ENCODE measurements at places on chromosomes 6 and 20.

GRCh38 chr6:1197309-1197708, 114.6 kb upstream of the FOXQ1 start:
- no peak for DNase-seq

DNA sequence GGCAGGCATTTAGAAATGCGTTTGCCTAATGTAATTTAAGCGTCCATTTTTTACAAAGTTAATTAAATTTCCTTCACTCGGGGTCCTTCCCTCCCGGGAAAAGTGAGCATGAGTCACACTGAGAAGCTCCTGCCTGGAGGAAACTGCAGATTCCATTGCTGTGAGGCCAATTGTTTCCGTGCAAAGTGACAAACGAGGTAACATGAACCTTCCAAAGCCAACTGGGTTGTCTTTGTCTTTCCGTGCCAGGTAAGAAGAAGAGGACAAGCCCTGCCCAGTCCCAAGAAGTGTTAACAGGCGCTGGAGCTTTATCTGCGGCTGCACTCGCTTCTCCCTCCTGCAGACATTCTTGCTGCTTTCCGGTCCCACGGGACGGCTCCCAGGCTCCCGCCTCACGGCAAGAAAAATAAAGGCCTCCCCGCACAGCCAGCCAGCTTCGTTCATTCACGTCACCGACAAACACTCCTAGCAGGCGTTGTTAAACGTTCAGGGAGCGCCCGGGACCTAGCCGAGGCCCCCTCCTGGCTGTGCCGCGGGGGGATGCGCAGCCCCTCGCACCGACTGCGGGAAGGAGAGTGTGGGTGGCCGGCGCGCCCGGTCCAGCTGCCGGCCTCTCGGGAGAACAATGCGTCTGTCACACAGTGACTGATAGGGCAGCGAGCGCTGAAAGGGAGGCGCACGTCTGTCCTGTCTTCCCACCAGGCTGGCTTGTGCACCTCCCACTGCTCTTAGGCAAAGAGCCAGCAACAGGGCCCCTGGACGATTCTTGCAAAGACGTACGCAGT, 61.5 kb upstream of the HDDC2 start:
- no peak for DNase-seq

DNA sequence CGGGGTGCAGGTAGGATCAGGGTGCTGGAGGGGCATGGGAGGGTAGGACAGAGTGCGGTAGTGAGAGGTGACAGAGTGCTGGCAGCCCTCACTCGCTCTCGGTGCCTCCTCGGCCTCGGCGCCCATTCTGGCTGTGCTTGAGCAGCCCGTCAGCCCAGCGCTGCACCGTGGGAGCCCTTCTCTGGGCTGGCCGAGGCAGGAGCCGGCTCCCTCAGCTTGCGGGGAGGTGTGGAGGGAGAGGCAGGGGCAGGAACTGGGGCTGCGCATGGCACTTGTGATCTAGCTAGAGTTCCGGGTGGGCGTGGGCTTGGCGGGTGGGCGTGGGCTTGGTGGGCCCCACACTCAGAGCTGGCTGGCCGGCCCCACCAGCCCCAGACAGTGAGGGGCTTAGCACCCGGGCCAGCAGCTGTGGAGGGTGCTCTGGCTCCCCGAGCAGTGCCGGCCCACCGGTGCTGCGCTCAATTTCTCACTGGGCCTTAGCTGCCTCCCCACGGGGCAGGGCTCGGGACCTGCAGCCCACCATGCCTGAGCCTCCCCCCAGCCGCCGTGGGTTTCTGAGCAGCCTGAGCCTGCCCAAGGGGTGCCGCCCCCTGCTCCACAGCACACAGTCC, 112.8 kb upstream of the DUSP22 start:
- no peak for DNase-seq

- no peak for DNase-seq
Observed at GRCh38 chr6:77839292-77839691, 186.5 kb downstream of the MEI4 start.

DNA sequence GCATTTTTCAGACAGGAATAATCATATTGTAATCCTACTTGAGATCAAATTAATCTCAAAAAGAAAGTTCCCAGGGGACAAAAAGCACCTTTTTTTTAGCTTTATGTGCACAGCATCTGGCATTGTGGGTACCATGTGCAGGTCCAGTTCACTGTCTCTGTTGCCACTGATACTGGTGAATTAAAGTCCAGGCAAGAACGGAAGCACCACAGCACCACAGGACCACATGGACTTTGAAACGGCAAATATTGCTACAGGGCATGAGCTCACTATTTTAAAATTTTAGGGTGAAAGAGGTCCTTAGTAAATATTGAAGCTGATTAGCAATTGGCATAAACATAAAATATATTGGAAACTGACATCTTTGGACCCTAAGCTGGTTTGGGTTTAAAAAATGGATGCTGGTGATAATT, 709.0 kb downstream of the EPM2A start:
- DNase-seq, result no peak

GRCh38 chr6:158072083-158072721, 90.5 kb downstream of the SYNJ2 start:
- DNase-seq, result peak; percentile 69

- DNase-seq, result no peak
Observed at GRCh38 chr6:74018825-74019224, 322.8 kb downstream of the CD109 start.

GRCh38 chr6:28634761-28635546, 109.3 kb downstream of the GPX5 start:
- no peak for DNase-seq

- no peak for DNase-seq
Observed at GRCh38 chr6:64984948-64985347, 722.1 kb downstream of the EYS start.

GRCh38 chr6:71460933-71461332, 172.3 kb downstream of the OGFRL1 start:
- no peak for DNase-seq

DNA sequence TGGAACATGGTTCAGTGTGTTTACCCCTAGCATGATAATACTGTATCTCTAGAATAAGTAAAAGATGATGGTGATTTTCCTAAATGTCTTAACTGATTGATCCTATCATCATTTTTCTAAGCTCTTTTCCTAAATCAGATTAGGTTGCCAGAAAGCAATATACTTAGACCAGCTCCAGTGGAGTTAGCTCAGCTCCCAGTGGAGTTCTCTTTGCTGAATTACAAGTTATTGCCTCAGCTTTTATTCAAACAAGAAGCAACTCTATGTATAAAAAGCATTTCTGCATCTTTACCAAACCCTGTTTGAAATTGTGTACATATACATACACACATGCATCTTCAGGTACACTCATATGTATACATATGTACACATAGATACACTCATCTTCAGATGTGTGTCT, 44.9 kb downstream of the SNX9 start:
- no peak for DNase-seq

DNA sequence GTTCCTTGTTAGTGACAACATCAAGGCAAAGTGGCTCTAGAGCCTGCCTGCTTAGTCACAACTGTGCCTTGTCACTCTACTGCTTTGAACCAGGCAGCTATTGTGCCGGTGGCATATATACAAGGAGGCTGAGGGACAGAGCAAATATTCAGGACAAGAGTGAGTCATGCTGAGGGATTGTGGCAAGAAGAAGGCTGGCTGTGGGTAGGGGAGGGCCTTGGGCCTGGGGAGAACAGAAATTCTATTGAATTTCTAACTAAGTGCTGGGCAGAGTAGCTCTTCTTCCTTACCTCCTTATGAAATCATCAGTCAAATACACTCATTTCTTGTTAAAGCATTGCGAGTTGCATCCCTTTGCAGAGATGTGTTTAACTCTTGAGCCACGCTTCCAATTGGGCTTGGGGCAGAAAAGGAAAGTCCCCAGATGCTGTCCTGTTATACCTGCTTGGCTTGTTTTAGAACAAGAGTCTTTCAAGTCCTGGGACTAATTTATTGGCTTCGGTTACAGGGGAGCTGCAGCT, 59.7 kb downstream of the PFDN4 start:
- DNase-seq, result no peak

DNA sequence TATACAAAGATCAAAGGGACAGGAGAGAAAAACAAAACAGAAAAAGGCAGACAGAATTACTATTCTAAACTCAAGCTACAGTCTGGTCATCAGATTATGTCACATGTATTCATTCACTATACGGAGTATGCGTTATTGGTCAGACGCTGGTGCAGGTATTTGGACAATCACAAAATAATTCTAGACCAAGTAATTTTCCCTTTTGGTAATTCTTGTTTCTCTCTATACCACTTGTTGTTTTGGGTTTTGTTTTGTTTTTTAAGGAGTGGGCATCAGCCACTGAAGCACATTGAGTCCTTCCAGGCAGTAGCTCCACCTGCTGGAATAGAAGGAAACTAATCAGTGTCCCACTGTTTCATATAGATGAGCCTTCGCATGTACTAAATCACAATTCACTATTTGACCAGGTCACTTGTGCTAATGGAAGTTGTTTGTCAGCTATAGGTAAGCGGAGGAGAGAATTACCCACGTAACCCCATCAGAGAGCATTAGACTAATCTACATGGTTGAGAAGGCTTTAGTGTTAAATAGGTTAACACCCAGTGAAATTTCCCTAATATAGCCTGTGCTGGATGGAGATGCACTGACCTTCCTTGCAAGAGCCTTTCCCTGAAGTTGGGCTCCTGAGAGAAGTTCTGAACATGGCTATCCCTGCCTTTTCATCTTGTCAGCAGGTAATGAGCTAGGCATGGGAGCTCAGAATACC, 77.9 kb downstream of the TNFAIP3 start:
- DNase-seq, result no peak

DNA sequence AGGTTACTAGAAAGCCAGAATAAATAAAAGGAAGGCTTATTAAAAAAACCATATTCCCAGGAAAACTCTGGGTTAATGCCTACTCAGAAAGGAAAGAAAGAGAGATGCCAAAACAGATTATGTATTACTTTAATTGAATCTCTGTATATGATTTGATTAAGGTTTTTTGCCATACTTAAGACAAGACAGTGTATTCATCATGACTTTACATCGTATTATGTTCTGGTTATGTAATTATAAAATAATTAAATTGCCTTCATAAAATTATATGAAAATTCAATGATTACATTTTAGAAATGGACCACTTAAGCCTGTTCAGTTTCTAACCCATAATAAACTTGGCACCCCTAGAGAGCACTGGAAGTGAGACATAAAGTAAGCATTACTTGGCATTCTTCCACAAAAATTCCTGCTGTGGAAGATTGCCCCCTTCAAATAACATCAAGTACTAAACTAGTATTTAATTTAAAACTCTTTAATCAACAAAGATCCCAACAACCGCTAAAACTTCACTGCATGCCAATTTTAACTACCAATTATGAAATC, 20.8 kb upstream of the IBTK start:
- DNase-seq, result no peak

- DNase-seq, result peak; percentile 57
Observed at GRCh38 chr20:57389695-57390603, 1.2 kb upstream of the RBM38 start.

DNA sequence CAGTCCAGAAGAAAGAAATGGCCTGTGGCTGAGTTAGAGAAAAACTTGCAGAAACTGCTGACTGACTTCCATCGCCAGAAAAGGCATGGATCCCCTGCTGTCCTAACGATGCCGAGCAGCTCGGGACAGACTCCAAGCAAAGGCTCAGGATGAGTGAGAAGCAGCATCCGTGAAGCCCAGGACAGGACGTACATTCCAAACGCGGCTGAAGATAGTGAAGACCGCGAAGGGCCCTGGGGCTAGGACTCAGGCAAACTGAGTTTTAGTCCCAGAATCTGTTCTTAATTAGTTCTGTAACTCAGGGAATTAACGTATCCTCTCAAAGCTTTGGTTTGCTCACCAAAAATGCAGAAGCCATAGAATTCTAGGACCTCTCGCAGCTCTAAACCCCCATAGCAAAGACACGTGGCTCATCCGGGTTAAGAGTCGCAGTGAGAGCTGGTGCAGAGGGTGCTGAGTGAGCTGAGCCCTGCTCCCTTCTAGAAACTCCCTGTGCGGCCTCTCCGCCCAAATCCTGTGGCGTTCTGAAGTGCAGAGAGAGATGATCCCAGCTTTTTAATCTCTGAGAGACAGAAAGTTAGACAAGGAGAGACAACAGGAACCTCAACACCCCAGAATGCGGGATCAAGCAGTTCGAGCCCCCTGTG, 132.9 kb upstream of the THBS2 start:
- no peak for DNase-seq

- DNase-seq, result no peak
Observed at GRCh38 chr6:138963531-138963930, 24.5 kb downstream of the REPS1 start.

GRCh38 chr6:145090801-145091585, 644.3 kb downstream of the EPM2A start:
- no peak for DNase-seq

DNA sequence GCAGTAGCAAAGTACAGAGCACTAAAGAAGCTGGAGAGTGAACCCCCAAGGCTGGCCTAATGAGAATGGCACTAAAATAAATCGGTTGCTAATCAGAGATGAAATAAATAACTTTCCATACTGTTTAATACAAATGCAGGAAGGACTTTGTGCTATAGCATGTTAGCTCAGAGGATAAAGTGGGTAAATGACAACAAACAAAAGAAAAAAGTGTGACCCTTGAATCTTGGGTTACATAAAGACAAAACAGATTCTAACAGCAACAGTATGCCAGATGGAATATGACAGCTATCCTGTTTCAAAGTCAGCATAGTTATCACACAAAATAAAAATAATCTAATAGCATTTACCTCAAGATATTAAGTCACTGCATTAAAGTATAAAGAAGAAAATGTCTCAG, 622.7 kb downstream of the PHF3 start:
- no peak for DNase-seq

GRCh38 chr6:36119209-36119608, 11.1 kb upstream of the MAPK13 start:
- DNase-seq, result no peak

GRCh38 chr20:32527447-32528055, 57.6 kb downstream of the NOL4L start:
- DNase-seq, result no peak

DNA sequence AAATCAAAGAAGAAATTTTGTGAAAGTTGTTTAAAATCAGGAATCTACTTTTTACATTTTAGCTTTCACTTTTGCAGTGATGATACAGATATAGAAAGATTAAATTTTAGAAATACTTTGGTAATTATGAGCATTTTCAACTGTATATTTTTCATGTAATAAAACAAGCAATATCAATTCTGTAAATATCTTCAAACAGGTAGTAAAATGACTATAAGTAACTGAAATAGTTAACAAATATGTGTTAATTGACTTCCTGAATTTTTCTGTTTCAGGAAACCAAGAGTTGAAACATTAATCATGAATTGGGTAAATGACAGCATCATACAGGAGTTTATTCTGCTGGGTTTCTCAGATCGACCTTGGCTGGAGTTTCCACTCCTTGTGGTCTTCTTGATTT, at the start of gene OR2B6:
Gene OR2B6 (plus strand): TSS at position 301 of the 400 bp plus-strand sequence. CDS start 0 bp downstream, at position 301.
- no peak for DNase-seq

DNA sequence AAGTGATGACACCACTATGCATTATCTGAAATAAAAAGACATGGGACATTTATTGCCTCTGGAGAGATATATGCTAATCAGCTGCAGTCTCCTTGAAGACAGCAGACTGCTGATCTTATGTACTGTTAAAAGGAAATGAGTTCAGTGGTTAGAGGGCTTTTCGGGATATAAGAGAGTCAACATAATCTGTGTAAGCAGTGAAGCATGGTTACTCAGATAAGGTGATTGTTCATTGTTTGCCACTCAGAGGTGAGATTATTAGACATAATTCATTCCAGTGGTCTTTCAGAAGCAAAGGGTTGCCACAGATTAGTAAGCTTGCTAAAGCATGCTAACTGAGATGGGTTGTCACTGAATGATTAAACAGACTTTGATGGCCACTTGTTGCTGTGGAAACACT, 1450.7 kb upstream of the ADGRB3 start:
- no peak for DNase-seq
